Left kidney (tissue), 8 donors: ENCODE measurements at places on chromosomes 2 and 18.

DNA sequence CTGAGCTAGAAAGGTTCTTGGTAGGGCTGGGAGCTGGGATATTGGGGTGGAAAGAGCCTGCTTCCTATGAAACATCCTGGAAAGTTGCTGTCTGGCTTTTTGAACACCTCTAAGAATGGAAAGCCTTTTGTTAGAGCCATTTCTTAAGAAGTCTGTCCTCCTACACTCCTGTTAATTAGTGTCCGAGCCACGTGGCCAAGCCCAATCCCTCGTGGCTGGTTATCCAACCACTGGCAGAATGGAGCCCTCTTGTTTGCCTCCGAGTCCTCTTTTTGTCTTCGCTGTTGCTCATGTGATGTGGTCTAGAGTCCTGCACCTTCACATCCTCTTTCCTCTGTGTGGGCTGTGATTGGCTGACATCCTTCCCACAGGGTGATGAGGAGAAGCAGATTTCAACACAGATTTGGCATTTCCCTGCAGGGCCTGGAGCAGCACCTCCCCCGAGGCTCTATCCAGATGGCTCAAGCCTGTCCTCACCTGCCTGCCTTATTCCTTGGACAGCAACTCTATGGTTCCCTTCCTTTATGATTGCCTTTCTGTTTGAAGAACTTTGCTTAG, 8.2 kb upstream of the TOGARAM2 start:
- DNase-seq, result no peak

DNA sequence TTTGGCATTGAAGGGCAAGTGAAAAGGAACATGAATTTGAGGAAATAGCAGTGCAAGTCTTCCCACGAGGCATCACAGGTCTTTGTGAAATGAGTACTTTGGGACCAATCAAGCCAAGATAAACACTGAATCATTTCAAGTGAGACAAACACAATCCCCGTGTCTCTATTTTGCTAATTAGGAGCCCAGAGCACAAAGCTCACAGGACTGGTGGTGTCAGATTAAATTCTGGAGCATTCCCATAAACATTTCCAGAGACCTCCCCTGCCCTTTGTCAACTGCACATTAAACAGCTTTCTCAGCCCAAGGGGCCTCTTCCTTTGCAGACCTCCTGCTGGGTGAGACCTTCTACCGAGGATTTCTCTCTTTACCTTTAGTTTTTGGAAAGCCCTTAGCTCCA, 50.7 kb downstream of the DAPL1 start:
- no peak for DNase-seq

GRCh38 chr18:63322206-63322605, 2.6 kb upstream of the BCL2 start:
- no peak for DNase-seq

DNA sequence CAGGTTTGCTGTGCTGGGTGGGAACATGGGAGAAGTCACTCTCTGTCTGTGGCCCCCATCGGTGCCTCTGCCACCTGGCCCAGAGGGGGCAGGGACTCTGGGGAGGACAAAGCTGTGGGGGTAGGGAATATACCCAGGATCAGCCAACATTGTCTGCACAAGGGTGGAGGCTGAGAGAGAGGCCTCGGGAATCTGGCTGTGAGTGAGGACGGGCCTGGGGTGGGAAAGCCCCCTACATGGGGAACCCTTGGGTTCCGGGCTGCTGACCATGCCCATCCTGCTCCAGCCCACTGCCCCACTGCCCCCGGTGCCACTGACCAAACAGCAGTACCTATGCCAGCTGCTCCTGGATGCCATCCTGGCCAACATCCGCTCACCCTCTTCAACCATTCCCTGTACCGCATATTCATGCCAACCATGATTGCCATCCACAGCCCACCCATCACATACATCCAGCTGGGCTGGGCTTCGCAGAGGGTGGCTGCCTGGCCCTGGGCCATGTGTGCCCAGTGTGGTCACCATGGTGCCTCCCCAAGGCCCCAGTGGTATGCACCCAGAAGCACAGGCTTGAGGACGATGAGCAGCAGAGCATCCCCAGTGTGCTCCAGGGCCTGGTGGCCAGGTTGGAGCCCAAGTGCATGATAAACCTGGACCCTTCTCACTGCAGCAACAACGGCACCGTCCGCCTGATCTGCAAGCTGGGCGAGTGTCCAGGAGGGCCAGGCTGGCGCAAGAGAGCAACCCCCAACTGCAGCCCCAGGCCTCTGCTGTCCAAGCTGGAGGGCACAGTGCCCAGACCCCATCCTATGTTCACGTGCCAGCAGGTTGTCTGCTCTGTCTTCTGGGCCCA, 6.9 kb upstream of the POTEF start:
- DNase-seq, result no peak

DNA sequence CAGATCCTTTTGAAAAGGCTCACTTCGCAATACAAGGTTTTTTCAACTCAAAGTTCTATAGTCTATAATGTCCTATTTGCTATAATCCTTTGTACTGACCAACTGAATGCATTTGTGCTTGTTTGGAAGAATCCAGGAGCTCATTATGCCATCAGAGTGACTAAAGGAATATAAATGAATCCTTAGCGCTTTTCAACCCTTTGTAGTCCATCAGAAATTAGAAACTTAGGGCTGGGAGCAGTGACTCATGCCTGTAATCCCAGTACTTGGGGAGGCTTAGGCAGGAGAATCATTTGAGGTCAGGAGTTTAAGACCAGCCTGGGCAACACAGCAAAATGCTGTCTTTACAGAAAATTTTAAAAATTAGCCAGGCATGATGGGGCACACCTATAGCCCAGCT, 330.2 kb upstream of the CHAC2 start:
- DNase-seq, result no peak

DNA sequence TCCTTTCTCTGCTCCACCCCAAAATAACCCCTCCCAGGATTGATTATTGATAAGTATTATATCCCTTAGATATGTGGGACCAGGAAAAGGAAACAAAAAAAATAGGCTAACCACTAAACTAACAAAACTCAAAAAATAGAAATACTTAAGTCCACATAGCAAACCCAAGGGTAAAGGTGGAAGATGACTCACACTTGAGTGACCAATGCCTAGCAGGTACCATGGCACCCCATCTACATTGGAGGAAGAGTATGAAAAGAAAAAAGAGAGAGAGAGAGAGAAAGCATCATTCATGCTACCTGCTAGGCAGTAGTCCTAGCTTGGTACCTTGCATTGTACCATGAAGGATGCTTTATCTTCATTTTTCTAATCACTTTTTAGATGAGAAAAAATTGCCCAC, 6.3 kb downstream of the EXOC6B start:
- no peak for DNase-seq

DNA sequence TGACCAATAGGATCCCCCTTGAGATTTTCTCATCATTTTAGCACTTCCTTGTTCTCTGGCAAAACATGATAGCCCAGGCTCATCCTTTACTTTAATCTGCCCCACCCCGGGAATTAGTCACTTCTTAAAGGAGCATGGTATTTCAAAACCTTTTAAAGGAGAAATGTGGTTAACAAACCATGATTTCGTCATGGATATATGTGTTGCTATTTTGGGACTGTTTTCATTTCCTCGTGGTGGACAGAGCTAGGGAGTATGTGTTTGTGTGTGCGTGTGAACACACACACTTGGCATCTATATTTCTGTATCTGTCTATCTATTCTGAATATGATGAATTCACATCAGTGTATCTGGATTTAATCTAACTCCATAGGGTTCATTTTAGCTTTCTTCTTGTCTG, 128.1 kb downstream of the BIRC6 start:
- no peak for DNase-seq

- peak; percentile 73 for DNase-seq
Measured at GRCh38 chr18:48889115-48889941, 61.4 kb downstream of the SMAD7 start.

DNA sequence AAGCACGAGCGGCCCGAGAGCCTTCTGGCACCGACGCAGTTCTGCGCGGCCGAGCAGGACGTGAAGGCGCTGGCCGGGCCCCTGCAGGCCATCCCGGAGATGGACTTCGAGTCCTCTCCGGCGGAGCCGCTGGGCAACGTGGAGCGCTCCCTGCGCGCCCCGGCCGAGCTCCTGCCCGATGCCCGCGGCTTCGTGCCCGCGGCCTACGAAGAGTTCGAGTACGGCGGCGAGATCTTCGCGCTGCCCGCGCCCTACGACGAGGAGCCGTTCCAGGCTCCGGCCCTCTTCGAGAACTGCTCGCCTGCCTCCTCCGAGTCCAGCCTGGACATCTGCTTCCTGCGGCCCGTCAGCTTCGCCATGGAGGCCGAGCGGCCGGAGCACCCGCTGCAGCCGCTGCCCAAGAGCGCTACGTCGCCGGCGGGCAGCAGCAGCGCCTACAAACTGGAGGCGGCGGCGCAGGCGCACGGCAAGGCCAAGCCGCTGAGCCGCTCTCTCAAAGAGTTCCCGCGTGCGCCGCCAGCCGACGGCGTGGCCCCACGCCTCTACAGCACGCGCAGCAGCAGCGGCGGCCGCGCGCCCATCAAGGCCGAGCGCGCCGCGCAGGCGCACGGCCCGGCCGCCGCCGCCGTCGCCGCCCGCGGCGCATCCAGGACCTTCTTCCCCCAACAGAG, 70.4 kb downstream of the ARHGEF33 start:
- DNase-seq, result peak; percentile 83

- no peak for DNase-seq
Measured at GRCh38 chr2:179302764-179303571, 38.3 kb upstream of the SESTD1 start.

- DNase-seq, result no peak
Measured at GRCh38 chr2:149858216-149858615, 270.6 kb upstream of the MMADHC start.

- DNase-seq, result no peak
Measured at GRCh38 chr2:224147174-224147573, 108.1 kb upstream of the SERPINE2 start.

DNA sequence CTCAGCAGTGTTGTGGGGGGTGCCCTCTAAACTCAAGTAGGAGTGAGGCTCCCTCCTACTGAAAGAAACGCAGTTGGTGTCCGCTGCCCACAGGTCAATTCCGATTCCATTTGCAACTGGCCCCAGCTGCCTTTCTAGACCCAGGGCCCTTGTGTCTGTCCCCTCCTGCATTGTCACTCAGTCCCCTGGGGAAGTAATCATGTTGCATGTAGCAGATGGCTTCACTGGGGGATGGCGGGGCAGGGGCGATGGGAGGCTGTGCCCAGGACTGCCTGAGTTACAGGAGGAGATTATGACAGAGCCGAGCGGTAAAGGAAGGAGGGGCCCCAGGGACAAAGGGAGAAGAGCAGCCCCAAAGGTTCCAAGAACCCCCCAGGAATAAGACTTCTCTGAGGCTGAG, 62.5 kb upstream of the SH3RF3 start:
- no peak for DNase-seq

- DNase-seq, result no peak
Measured at GRCh38 chr2:8059255-8059654, 622.6 kb upstream of the ID2 start.

- peak; percentile 97 for DNase-seq
Measured at GRCh38 chr2:676647-677055, 555 bp downstream of the TMEM18 start.

GRCh38 chr2:170819680-170820664, 3.3 kb downstream of the GAD1 start:
- no peak for DNase-seq

DNA sequence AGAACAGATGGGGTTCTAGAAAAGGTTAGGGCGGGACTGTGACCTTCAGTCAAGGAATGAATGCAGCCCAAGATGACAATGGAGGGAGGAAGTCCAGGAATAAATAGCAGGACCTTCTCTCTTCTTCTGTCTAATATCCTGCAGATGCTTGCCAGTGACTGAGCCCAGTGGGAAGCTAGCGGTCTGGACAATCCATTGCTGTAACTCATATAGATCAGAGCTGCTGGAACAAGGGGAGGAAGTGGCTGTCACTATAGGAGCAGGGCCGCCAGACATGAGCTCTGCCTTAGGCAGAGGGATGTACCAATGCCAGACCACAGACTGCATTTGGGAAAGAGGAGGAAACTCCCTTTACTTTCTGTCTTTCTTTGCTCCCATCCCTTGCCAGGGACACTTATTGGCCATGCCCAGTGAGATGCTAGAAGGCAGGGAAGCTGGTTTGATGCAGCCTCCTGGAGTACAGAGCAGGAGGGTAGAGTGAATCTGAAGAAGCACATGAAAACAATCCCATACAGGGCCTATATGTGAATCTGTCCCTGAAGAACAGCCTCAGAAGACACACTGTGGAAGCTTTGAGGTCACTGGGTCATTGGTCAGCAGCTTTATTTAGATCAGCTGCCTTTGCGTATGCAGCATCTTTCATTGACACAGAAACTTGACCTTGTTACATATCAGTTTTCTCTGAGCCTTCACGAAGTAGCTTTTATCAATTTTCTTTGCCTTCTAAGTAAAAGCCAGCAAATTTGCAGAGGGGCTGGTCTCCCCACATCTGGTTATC, 65.4 kb downstream of the CCDC85A start:
- no peak for DNase-seq

- DNase-seq, result no peak
Measured at GRCh38 chr2:83006961-83007360, 1452.1 kb downstream of the SUCLG1 start.

DNA sequence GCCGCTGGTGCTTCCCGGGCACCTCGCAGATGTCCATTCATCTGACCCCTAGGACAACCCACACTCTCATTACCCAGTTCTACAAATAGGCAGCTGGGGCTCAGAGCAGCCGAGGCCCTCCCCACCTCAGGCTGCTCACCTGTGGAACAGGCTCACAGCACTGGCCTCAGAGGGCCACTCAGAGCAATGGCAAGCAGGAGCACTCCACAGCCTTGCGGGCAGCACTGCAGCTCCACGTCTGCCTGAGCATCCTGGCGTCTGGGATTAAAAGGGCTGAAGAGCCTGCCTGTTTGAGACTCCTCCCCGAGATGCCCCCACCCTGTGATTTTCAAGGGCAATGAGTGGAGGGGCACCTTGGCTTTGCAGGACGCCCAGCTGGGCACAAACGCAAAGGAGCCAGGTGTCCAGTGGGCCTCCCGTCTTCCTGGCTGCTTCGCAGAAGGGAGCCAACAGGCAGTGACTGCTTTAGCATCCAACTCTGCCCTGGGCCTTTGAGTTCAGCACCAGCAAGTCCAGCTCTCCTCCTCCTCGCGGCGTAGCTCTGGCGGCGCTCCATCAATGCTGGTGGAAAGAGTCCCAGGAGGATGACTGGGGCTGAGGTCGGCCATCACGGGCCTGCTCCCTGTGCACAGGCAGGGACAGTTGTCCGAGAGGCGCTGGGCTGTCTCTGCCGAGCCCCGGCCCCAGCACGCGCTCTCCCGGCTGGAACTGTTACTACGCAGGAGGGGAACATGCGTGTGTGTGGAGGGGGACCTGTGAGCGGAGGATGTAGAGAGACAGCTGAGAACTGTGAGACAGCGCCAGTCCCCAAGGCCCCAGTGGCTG, 297.2 kb downstream of the NDUFA10 start:
- DNase-seq, result no peak

- DNase-seq, result no peak
Measured at GRCh38 chr2:28543316-28544035, 47.6 kb downstream of the PLB1 start.

GRCh38 chr18:10081492-10081891, 167.7 kb downstream of the VAPA start:
- DNase-seq, result no peak

- no peak for DNase-seq
Measured at GRCh38 chr2:69570474-69570873, 73.1 kb downstream of the AAK1 start.

- no peak for DNase-seq
Measured at GRCh38 chr2:203722411-203722810, 16.0 kb downstream of the CD28 start.

- no peak for DNase-seq
Measured at GRCh38 chr2:69305712-69306392, 81.2 kb downstream of the GFPT1 start.
